ENCODE measurements at places on chromosomes 16 and 17. TPM values are rescaled to one million over a fixed set of nuclear protein-coding genes. Genes with fewer than 3 reads are reported as not detected.

The PLA2G10 gene
- total RNA-seq: not detected

The KRTAP3-2 gene
- total RNA-seq: not detected

The IRX5 gene
- total RNA-seq: not detected

The IRF8 gene
- total RNA-seq: not detected

The CLDN9 gene
- total RNA-seq: not detected
